ENCODE measurements at places on chromosomes 2 and 18.

- no peak for DNase-seq
Observed at GRCh38 chr2:241675885-241676284, 10.7 kb downstream of the DTYMK start.

- DNase-seq, result no peak
Observed at GRCh38 chr2:105416156-105416555, 17.3 kb upstream of the FHL2 start.

DNA sequence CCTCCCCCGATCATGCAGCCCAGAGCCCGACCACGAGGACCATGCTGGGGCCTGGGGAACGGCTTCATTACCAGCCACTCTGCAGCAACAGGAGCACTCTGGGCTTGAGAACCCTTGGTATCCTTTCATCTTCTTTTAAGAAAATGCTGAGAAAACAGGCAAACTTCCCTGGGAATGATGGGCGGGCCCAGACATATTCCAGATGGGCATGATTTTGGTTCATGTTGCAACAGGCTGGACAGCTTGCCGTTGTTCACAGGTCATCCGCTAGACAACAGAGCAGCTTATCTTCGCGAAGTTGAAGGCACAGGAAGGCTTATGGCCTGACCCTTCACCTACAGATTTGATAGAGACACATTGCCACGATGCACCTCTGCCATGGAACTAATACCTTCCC lies 121.0 kb downstream of the KLHL29 start:
- peak; percentile 62 for DNase-seq

DNA sequence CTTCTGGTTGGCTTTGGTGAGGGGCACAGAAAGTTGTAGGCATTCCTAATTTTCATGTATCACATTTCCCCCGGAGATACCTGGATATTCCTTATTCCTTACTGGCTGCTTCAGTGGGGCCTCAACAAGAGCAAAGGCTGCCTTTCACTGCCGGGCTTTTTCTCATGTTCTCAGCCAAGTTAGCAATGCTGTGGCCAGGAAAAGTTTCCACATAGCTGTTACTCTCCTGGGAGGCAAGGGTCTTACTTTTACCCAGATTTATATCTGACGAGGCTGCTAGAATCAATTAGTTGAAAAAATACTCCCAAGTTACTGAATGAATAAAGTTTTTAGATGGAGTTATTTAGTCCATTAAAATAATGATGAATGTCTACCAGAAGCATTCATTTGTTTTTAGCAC lies 230.5 kb downstream of the ZNF407 start:
- no peak for DNase-seq

- peak; percentile 69 for DNase-seq
Observed at GRCh38 chr2:151947813-151948165, 119.6 kb upstream of the ARL5A start.

DNA sequence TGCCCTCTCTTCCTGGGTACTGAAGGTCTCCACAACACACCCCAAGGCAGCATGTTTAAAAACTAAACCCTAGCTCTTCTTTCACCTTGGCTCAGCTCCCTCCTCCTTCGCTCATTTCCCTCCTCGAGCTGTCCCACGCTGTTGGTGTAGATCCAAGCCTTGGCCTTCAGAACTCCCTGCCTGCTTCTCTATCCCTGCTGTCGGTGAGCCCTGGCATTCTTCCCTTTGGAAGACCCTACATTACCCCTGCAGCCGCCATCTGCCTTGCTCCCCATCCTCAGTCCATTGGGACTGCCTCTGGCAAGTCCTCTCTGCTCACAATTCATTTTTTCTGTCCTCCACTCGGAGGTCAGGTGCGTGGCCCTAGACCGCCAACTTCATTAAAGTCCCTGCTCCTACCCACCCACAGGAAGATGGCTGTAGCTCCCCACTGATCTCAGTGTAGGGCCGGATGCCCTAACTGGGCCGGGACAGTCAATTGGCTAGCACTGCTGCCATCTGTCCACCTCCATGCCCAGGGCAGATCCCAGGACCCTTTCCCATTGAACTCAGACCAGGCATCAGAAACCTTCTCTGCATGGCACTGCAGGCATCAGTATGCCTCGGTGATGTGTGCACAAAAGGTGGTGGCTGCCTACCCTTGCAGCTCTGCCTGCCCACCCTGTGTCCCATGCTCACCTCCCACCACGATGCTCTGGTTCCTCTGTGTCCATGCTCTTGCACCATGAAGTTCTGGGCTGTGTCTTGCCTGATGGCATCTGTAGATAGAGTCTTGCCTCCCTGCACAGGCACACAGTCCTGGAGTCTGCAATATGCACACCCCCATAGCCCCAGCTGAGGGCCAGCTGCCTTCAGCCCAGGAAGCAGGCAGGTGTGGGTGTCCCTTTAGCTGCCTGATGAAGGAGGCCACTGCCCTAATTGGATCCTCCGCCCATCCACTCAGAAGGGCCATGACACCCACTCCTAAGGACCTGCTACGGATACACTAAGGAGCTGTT lies 5.7 kb downstream of the AMER3 start:
- DNase-seq, result no peak

DNA sequence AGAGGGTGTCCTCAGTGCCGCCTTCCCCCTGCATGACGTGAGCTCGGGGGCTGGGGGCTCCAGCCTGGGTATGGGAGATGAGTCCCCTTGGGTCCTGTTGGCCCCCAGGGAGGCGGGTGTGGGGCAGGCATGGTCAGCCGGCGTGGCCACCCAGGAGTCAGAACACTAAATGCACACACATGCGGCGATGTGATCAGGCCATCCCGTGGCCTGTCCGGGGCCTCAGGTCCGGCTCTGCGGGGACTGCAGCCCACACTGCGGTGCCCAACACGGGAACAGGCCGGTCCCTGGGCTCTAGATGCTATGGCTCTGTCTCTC lies 13.8 kb downstream of the ANO7 start:
- DNase-seq, result no peak

GRCh38 chr18:78918707-78919106 lies 60.9 kb upstream of the SALL3 start:
- no peak for DNase-seq

- no peak for DNase-seq
Observed at GRCh38 chr2:168920504-168921157, 19.5 kb downstream of the G6PC2 start.

GRCh38 chr18:64668461-64668962 lies 519.6 kb upstream of the LINC00305 start:
- DNase-seq, result no peak

- DNase-seq, result no peak
Observed at GRCh38 chr2:31240381-31241365, 6.7 kb downstream of the EHD3 start.

DNA sequence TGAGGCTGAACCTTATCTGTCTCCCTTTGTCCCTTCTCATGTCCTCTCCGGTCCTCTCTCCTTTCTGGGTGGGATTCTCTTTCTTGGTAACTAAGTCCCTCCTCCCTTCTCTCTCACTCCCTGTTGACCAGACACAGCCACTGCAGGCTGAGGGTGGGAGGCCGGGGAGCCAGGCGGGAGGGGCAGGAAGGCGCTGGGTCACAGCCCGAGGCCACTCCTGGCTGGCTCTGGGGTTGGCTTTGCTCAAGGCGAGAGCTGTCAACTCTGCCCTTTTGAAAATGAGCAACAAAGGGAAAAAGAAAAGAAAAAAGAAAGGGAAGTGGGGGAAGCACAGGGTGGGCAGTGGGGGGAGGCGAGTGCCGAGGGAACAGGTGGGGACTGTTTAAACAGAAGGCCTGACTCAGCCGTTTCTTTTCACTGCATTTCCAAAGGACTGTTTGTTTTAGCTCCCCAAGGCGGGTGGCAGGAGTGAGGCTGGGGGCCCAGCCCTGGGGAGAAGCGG lies 70.5 kb upstream of the IGFBP5 start:
- DNase-seq, result no peak

DNA sequence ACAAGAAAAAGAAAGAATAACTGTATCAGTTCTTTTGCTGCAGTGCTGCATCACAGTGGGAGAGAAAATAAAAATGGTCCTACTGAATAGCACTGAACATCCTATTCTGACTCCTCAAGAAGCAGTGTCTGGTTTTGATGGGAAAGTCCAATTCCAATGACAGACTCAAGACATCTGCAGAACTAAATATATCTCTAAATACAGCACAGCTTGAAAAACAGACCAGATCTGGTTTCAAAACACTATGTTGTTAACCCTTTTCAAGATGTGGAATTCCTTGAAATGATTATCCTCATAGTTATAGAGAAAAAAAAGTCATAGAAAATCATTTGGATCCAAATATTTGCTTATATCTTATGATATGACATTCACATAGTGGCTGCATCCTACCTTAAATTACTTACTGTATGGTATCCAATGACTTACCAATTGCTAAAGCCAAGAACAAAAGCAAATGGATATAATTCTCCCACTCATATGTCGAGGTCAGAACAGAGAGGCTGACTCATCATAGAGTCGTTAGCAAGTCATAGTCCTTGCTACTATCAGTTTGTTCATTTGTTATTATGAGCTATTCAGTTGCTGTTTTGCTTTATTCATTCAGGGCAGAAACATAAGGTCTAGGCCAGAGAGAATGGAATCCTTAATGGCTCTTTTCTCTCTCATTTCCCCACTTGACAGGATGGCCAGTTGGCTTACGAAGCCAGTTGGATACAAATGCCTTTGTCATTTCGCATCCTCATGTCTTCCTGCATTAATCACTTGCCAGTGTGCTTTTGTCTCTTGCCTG lies 62.5 kb upstream of the ACVR2A start:
- peak; percentile 65 for DNase-seq

All from mammary epithelial cell (primary cell).